ENCODE measurements at places on chromosomes 6 and 20.

DNA sequence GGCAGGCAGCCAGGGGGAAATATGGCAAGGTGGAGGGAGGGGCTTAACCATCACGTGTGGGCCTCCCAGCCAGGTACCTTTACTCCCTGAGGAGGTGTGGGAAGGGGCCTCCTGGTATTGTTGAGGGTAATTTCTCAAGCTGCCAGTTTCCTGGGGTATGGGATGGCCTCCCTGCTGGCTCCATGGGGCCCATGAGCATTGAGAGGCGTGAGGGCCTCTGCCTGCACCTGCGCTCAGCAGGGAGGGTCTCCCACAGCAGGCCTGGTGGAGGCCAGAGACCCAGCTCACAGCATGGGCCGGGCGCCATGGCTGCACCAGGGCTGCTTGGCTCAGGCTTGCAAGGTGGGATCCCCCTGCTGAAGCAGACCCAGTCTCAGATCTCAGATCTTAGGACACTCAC lies 113.0 kb downstream of the GRM4 start:
- no peak for DNase-seq

GRCh38 chr6:3296078-3296477 lies 37.3 kb downstream of the PSMG4 start:
- no peak for DNase-seq

DNA sequence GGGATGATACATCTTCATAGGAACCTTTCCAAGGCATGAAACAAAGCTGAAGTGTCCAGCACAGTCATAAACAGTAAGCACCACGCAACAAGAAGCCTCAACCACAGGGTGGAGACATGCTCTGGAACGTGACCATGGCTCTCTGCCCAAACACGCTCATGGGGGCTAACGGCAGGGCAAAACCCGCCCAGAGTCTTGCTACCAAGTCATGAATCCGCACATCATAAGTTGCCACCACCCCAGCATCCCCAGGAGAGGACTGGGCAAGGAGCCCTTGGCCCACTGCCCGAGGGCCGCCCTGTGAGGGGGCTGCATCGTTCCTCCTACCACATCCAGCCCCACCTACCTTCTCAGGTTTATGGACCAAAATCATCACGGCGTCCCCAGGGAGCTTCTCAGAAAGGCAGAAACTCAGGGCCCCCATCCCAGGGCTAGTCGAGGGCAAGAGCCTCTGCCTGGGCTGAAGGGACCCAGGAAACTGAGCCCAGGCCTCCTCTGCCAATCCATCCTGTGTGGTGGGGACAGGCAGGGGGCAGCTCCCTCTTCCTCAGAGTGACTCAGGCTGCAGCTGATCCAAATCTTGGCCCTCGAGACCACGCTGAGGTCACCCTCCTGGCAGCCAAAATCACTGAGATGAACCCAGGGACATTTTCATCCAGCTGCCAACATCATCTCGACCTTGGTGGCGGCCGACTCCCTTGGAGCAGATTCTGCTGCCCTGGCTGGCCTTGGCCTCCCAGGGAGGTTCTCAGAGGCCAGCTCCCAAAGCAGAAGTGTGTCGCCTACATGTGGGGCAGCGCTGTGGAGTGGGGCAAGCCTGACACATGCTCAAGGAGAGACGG lies 42.6 kb downstream of the BMP7 start:
- DNase-seq: no peak

- no peak for DNase-seq
Measured at GRCh38 chr20:14264869-14265268, 72.5 kb downstream of the FLRT3 start.

DNA sequence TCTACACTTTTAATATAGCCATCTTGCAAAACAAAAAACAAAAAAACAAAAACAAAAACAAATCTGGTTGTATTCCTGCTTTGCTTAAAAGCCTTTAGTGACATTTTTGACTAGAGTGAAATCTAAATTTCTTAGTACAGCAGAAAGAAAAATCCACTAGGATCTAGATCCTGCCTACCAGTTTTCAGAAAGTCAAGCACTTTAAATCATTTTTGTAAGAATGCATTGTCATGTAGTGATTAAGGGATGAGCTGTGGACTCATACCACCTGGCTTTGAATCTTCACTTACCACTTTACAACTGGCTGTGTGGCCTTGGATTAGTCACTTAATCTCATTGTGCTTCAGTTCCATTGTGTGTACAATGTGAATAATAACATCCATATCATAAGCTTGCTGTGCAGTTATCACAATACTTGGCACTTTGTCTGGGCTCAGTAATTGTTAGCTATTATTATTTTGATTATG lies 4.0 kb downstream of the MKKS start:
- no peak for DNase-seq
